HCT116 (cell line): ENCODE measurements at places on chromosomes 12 and 14. TPM values are rescaled to one million over a fixed set of nuclear protein-coding genes. Genes with fewer than 3 reads are reported as not detected.

The TSPAN9 gene
- total RNA-seq = 13.2 TPM

The TNFAIP2 gene
- total RNA-seq = 74.8 TPM

The IL31 gene
- total RNA-seq = not detected

DNA sequence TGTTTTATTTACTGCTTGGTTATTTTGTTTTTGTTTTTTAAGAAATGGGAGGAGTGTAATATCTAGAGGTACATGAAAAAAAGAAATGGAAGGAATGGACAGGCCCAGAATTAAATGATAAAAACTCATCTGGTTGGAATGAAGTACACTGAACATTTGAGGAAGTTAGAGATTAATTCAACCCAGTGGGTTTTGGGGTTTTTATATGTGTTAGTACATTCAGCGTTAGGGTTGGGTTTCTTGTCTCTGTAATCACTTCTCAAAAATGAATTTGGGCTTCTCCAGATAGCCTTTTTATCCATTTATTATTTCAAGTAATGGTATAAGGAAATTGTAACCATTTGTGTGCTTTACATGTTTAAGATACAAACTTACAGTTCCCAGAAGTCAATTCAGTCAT, 19.5 kb upstream of the NUP107 start:
- no peak for DNase-seq

DNA sequence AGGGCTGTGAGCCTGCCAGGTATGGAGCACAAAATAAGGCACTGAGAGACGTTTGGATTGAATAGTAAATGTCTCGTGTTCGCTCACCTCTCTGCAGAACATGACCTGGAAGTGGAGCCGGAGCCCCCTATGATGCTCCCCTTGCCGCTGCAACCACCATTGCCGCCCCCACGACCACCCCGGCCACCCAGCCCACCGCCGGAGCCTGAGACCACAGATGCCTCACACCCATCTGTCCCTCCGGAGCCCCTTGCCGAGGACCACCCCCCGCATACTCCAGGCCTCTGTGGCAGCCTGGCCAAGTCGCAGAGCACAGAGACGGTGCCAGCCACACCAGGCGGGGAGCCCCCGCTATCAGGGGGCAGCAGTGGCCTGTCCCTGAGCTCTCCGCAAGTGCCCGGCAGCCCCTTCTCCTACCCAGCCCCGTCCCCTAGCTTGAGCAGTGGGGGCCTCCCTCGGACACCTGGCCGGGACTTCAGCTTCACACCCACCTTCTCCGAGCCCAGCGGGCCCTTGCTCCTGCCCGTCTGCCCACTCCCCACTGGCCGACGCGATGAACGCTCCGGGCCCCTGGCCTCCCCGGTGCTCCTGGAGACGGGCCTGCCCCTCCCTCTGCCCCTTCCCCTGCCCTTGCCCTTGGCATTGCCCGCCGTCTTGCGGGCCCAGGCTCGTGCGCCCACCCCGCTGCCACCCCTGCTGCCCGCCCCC, 18.7 kb downstream of the SETD1B start:
- DNase-seq = no peak
